NCI-H226 (cell line): ENCODE measurements at places on chromosomes 4 and X.
A peak's percentile ranks its signal among the peaks of the same experiment; 100 is the strongest.

- DNase-seq = peak; percentile 57
These were observed 9.6 kb upstream of the MAP7D3 start for GRCh38 chrX:136260776-136261175.

- no peak for DNase-seq
These were observed 23.8 kb downstream of the NWD2 start for GRCh38 chr4:37268319-37268718.

DNA sequence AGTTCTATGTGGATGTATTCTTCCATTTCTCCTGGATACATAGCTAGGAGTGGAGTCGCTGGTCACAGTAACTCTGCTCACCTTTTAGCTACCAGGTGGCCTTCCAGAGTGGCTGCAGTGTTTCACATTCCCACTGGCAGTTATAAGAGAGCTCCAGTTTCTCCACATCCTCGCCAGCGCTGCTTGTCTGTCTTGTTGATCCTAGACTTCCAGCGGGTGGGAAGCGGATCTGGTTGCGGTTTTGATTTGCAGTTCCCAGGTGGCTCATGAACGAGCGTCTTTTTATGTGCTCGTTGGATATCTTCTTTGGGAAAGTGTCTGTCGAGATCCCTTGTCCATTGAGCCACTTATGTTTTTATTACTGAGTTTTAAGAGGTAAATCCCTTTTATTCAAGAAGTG is 11.6 kb downstream of the TACC3 start:
- DNase-seq = no peak

GRCh38 chrX:50747471-50747900 is 66.5 kb downstream of the SHROOM4 start:
- no peak for DNase-seq

DNA sequence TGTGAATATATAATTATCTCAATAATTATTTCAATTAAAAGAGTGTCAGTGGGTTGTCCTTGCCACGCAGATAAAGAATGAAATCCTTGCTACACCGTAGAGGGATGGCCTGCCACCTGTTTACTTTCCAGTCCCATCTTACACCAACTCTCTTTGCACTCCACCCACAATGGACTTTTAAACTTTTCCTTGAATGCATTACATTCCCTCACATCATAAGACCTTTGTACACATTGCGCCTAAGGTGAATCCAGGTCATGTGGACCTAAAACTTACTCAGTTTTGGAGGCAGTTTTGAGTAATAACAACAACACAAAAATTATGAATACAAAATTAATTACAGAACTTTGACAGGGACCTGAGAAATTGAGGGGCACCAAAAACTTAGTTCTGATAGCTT is 78.7 kb upstream of the PDE5A start:
- DNase-seq = no peak

- DNase-seq = no peak
These were observed 839 bp downstream of the STK26 start for GRCh38 chrX:132023896-132024386.

GRCh38 chr4:74293558-74293957 is 14.7 kb upstream of the EPGN start:
- no peak for DNase-seq

GRCh38 chr4:77990904-77991358 is 66.2 kb upstream of the FRAS1 start:
- DNase-seq = no peak

DNA sequence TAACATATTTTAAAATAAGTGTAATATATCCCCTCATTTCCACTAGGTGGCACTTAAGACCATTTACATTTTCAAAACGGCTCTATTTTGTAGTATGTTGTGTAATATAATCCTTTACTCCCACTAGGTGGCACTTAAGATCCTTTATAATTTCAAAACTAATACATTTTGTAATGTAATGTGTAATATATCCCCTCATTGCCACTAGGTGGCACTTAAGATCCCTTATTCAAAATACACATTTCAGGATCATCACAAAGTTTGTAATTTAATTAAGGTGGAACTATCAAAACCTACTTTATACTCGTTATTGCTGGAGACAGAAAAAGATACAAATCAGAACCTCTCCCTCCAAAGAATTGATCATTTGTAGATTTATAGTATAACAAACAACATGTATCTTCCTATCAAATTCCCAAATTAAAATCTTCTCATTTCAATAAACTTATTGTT is 132.5 kb downstream of the ARHGAP6 start:
- peak; percentile 12 for DNase-seq

DNA sequence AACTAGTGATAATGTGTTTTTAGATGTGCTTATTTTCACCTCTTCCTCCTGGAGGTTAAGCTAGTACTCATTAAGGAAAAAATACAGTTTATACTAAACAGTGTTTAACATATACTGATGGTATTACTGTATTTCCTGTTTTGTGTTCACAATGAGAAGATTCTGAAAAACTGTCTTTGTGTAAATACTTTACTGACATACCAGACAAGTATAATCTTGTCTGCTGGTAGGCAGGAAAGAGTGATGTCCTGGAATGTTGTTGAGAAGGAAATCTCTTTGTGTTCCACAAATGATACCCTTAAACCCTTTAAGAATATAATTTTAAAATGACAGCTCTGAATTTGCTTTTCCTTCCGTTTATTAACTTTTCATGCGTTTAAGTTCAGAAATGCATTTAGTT is 205.5 kb upstream of the NUDT6 start:
- DNase-seq = no peak

GRCh38 chr4:99894998-99895397 is 771 bp upstream of the LAMTOR3 start:
- no peak for DNase-seq

DNA sequence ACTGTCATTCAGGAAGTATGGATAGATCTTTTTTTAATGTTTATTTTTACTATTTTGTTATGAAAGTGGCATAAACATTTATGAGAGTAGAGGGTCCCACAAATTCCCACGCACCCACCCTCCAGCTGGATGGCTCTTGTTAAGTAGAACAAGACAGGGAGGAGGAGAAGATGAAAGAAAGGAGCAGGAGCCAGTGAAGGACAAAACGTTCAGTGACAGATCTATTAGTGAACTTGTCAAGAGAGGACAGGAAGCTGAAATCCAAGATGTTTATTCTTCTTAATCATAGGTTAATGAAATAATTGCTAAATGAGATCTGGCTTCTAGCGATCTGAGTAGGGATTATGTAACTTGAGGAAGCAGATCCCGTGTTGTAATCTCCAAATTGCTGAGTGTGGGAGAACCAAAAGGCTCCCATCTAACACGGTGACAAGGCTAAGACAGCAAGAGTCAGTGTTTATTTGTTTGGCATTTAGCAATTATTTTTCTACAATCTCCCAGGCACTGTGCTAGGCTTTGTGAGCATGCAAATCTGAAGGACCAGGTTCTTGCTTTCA is 162.5 kb downstream of the SHROOM3 start:
- DNase-seq = no peak

DNA sequence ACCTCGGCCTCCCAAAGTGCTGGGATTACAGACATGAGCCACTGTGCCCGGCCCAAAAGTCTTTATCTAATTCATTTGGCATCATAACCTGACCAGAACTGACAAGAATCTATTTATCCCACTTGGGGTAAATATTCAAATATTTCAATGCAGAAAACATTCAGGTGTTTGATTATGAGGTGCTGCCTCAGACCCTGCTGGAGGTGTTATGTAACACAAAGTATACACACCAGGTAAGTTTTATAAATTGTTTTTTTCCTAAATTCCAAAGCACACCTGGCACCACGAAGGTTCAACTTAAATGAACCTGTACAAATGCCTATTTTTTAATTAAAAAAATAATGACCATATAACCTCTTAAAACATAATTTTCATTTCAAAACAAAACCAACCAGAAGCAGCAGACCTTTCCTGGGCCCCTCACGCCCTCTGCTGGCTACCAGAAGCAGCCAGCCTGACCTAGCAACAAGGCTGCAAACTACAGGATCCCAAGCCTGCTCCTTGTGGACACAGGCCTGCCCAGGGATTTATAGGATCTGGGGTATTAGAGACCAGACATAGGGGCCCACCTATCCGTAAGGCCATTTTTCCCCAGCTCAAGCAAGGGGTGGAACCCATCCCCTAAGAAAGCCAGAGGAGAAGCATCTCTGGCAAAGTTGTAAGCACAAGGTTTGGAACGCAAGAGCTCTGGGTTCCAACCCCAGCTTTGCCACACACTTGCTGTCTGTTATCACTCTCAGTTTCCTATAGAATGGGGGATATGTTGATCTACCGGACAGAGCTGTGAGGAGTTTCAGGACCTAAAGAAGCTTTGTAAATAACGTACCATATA is 11.7 kb downstream of the OTUD5 start:
- no peak for DNase-seq

GRCh38 chrX:13203271-13203670 is 116.6 kb downstream of the ATXN3L start:
- no peak for DNase-seq

DNA sequence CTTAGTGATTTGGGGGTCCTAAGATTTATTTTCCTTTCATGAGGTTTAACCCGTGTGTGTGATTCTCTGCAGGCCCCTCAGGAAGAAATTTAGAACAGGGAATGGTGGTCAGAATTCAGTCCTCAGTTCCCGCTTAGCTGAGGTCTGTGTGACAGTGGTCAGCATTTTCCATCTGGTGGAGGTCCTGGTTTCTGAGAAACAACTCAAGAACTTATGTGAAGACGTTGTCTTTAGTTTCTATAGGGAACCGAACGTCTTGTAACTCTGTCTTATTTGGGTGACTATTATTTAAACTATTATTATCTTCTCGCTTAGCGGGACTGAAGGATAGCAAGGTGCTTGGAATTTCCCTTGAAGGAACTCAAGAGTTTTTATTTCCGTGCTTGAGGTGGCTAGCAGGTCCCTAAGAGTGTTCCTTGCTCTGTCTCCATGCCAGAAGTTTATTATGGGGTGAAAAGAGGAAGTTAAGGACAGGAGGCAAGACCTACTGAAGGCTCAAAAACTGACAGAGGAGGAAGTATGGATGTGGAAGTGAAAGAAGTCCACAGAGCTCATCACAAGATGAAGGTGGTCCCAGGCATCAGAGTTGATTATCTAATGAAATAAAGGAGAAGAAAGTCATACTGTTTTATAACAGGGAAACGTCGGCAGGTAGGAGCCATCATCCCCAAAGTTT is 9.4 kb downstream of the MGST2 start:
- DNase-seq = no peak

DNA sequence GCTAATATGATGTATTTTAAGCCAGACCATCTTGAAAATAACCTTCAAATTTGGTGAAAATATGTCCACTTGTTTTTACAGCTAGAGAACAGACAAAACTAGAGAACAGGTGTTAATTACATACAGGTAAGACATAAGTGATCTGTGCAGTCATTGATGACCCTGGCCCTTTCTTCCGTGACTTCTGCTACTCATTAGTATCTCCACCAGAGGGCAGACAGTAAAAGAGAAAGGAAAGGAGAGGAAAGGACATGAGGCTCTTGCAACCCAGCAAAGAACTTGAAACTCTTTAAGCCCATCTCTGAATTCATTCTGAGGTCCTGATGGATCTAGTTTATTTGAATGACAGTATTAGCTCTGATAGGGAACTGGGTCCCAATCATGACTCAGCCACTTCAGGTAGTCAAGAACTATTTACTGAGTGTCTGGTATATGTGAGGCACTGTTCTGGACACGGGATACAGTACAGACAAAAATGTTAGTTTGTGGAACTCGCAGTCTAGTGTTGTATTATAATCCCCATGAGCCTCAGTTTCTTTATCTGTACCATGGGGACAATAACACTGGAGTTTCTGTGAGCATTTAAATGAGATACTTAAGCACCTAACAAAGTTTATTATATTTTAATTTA is 121.0 kb upstream of the TEX13D start:
- no peak for DNase-seq

DNA sequence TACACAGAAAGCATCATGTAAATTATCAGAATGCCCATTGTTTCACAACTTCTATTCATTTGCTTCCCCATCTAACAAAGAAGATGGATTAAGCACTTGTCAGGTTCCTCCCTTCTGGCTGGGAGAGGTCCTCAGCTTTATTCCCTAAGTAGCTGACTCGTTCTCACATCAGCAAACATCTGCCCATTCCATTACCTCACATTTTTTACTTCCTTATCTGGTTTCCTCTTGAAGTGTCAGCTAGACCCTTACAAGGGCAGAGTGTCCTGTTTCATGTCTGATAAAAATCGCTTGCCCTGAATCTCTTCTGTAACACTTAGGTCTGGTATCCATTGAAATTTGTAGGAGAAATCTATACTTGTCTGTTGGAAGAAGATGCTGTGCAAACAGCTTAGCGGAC is 34.7 kb downstream of the TMPRSS11A start:
- peak; percentile 35 for DNase-seq

- no peak for DNase-seq
These were observed 56.1 kb upstream of the CCDC149 start for GRCh38 chr4:24968992-24969391.

DNA sequence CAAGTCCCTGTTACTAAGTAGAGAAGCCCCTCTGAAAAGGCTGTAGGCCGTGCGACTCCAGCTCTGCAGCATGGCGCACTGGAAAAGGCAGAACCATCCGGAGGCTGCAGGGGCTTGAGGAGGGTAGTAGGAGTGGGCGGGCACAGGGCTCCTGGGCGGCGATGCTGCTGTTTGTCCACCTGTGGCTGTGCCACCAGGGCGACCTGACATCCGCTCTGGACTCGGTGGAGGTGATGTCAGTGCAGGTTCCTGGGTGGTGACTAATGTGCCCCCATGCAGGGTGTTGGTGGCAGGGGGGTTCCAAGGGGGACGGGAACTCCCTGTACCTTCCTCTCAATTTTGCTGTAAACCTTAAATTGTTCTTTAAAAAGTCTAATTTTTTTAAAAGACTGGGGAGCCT is 58.3 kb downstream of the PCGF3 start:
- DNase-seq = no peak

- DNase-seq = peak; percentile 40
These were observed 169.0 kb upstream of the BCOR start for GRCh38 chrX:40266490-40267333.

- DNase-seq = no peak
These were observed 66.5 kb downstream of the DMP1 start for GRCh38 chr4:87716371-87717265.

DNA sequence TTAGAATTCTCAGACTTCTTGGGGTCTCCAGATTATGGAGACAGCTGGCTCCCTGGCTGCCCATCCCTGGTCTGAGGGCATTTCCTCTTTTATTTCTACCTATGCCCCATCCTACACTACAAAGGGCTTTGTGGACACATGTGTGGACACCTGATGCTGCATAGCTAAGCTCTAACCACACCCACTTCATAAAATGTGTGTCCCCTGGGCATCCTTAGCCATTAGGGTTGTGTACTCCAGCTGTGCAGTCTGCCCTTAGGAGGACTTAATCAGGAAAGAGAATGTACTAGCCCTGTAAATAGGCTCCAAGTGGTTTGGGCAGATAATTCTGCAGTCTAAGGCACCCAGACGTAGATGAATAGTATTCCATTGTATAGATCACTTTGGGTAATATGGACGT is 47.0 kb downstream of the COQ2 start:
- no peak for DNase-seq

- no peak for DNase-seq
These were observed 5.6 kb downstream of the PDGFRA start for GRCh38 chr4:54234497-54235205.

GRCh38 chr4:183284965-183285364 is 35.1 kb downstream of the CLDN22 start:
- no peak for DNase-seq

- peak; percentile 9 for DNase-seq
These were observed 252.1 kb upstream of the ADGRL3 start for GRCh38 chr4:60948008-60948407.
